Breast epithelium (tissue), 4 donors: ENCODE measurements at places on chromosomes 1 and 21. TPM values are rescaled to one million over a fixed set of nuclear protein-coding genes. Genes with fewer than 3 reads are reported as not detected.

LRRC8B gene
- 12.3 TPM for total RNA-seq

GRCh38 chr1:86207323-86207722 lies 50.8 kb upstream of the COL24A1 start:
- H3K4me1 ChIP-seq, result no peaks in the 10 kb centered on the region
- DNase-seq, result no peak
- H3K27me3 ChIP-seq, result no peaks in the 10 kb centered on the region
- no peak overlapping the region for H3K4me3 ChIP-seq
- no peak overlapping the region for H3K27ac ChIP-seq
- H3K36me3 ChIP-seq, result no peaks in the 10 kb centered on the region

DNA sequence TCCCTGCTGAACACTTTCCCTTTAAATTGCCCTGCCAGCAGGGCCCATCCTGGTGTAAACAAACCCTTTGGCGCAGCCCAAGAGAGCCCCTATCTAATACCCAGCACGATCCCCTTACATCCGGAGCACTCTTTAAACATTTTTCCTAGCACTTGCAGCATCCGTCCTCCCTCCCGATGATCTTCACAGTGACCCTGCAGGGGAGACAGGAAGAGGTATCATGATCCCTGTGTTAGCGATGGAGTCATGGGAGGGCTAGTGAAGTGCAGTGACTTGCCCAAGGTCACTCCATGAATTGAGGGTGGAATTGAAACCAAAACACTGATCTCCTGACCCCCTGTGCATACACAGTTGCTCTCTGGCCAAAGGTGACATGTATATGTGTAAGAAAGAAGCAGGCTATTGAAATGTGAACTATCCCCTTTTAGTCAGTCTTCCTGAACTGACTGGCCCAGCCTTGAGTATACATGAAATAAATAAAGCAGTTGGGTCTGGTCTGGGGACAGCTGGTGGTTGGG lies 9.8 kb upstream of the KCNQ4 start:
- no peak overlapping the region for H3K4me3 ChIP-seq
- DNase-seq, result no peak
- H3K27me3 ChIP-seq, result no peaks in the 10 kb centered on the region
- no peak overlapping the region for H3K27ac ChIP-seq
- no peaks in the 10 kb centered on the region for H3K4me1 ChIP-seq

DNA sequence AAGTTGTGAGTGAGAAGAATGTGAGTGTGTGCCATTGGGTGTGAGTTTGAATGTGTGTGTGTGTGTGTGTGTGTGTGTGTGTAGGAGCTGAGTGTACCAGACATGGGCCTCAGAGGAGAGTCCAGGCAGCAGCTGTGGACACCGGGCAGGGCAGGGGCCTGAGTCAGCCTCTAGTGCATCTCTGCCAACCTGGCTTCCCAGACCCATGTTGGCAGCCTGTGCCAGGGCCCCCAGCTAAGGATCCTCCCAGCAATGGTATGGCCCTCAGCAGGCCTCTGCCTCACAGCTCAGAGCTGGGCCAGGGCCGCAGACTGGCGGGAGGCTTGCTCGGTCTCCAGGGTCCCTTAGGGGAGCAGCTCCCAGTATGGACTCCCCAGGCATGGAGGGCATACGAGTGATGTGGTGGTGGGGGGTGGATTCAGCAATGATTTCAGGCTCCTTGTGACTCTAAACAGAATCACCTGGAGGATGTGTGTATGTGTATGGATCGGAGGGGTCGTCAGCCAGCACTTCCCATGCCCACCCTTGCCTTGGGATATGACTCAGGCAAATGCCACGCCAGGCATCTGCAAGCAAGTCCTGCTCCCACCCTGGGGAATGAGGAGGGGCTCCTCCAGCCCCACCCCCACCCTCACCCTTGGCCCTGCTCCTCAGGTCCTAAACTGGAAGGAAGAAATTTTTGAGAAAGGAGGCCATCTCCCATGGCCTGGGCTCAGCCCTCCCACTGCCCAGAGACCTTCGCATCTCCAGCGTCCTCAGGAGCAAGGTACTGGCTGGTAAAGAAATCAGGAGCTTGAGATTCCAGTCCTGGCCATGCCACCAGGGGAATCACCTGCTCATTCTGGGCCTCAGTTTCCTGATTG lies 1.8 kb upstream of the FOXO6 start:
- H3K27me3 ChIP-seq, result no peaks in the 10 kb centered on the region
- no peak for DNase-seq
- no peak overlapping the region for H3K4me3 ChIP-seq
- no peaks in the 10 kb centered on the region for H3K36me3 ChIP-seq

DNA sequence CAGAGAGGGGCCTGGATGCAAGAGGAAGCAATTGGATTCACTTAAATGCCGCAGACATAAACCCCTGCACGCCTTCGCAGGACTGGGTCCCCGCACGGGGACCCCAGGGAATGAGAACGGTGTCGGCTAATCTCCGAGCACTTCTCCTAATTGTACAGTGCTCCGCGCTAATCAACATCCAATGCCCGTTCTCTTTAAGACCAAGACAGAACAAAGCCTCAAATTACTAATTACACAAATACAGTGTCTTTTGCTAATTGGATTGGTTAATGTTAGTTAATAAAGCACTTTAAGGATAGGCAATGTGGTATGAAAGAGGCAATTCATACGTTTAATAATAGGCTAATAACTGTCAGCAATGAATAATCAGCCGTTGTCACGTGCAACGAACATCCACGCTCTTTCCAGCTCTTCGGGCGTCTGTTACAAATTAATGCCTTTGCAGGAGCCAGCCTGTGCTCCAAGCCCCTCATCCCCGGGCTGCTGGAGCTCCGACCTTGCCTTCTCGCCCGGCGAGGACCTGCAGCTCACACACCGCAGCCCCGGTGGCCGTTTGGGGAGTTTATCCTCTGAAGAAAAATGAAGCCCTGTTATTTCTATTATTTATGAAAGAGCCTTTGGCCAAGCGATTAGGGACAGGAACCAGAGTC lies 157.8 kb downstream of the PRDM16 start:
- no peaks in the 10 kb centered on the region for H3K4me1 ChIP-seq
- H3K36me3 ChIP-seq, result no peaks in the 10 kb centered on the region
- H3K4me3 ChIP-seq, result no peak overlapping the region
- peaks cover 39% of the 10 kb centered on the region for H3K27me3 ChIP-seq

RPE65 gene
- total RNA-seq, result 0.33 TPM

GRCh38 chr1:93450321-93450720 lies 2.4 kb downstream of the FNBP1L start:
- no peaks in the 10 kb centered on the region for H3K27me3 ChIP-seq
- no peaks in the 10 kb centered on the region for H3K4me1 ChIP-seq
- no peak for DNase-seq
- peak overlapping the region; percentile 2 for H3K27ac ChIP-seq

GRCh38 chr1:220927442-220927841 lies 48.2 kb downstream of the HLX start:
- H3K4me1 ChIP-seq, result no peaks in the 10 kb centered on the region
- no peak overlapping the region for H3K27ac ChIP-seq
- DNase-seq, result no peak
- H3K36me3 ChIP-seq, result no peaks in the 10 kb centered on the region
- H3K27me3 ChIP-seq, result no peaks in the 10 kb centered on the region

S100A8 gene
- 37.4 TPM for total RNA-seq

CENPF gene
- 4.0 TPM for total RNA-seq

DNA sequence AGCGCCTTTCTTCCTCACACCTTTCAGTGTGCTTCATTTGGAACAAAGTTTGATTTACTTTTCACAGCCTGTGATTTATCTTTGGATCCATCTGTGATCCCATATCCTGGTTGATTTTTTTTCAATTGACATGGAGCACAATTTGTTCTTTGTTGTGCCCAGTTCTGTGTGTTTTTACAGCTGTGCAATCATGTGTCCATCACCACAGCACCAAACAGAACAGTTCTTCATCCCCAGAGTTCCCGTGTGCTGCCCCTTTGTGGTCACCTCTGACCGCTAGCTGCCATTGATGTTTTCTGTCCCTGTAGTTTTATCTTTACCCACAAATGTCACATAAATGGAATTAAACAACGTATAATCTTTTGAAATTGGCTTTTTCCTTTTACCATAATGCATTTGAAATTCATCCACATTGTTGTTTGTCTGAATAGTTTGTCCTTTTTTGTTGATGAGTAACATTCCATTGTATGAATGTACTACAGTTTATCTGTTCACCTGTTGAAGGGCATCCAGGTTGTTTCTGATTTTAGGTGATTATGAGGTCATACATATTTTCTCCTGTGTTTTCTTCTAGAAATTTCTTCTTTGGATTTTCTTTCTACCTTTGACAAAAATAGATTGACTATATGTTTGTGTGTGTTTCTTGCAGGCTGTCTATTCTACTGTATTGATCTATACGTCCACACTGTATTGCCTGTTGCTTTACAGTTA lies 17.4 kb downstream of the MIGA1 start:
- H3K36me3 ChIP-seq, result no peaks in the 10 kb centered on the region
- H3K4me1 ChIP-seq, result peaks cover 4% of the 10 kb centered on the region
- H3K27ac ChIP-seq, result no peak overlapping the region
- no peak for DNase-seq
- H3K27me3 ChIP-seq, result no peaks in the 10 kb centered on the region
- H3K4me3 ChIP-seq, result no peak overlapping the region

APOBEC4 gene
- total RNA-seq, result not detected

SLC45A1 gene
- total RNA-seq, result 3.6 TPM

GRCh38 chr1:205071801-205072200 lies 12.5 kb downstream of the TMEM81 start:
- no peak overlapping the region for H3K27ac ChIP-seq
- H3K27me3 ChIP-seq, result no peaks in the 10 kb centered on the region
- no peak overlapping the region for H3K4me3 ChIP-seq
- no peaks in the 10 kb centered on the region for H3K36me3 ChIP-seq

GRCh38 chr1:31064718-31065309 lies 703 bp downstream of the PUM1 start:
- no peaks in the 10 kb centered on the region for H3K36me3 ChIP-seq
- peaks cover 7% of the 10 kb centered on the region for H3K4me1 ChIP-seq
- no peak for DNase-seq
- peak overlapping the region; percentile 68 for H3K4me3 ChIP-seq
- peak overlapping the region; percentile 96 for H3K27ac ChIP-seq

HLCS gene
- total RNA-seq, result 20.3 TPM

DNA sequence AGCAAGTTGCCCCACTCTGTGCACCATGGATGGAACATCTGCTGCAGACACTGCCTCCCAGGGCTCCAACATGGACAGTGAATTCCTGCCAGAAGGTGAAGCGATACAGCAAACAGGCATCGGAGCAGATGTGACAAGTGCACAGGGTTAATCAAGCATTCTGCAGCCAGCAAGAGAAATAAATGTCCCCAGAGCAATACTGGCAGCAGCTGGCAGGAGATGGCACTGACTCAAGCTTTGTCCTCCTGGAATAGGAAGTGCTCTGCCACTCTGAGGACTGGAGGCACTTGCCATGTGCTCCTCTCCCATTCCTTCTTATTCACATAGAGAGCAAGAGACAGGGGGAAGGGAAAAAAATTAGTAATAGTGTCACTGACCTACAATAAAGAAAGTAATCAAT lies 402.7 kb upstream of the DAB1 start:
- no peak for DNase-seq
- H3K4me1 ChIP-seq, result no peaks in the 10 kb centered on the region
- no peaks in the 10 kb centered on the region for H3K27me3 ChIP-seq
- H3K36me3 ChIP-seq, result no peaks in the 10 kb centered on the region

DNA sequence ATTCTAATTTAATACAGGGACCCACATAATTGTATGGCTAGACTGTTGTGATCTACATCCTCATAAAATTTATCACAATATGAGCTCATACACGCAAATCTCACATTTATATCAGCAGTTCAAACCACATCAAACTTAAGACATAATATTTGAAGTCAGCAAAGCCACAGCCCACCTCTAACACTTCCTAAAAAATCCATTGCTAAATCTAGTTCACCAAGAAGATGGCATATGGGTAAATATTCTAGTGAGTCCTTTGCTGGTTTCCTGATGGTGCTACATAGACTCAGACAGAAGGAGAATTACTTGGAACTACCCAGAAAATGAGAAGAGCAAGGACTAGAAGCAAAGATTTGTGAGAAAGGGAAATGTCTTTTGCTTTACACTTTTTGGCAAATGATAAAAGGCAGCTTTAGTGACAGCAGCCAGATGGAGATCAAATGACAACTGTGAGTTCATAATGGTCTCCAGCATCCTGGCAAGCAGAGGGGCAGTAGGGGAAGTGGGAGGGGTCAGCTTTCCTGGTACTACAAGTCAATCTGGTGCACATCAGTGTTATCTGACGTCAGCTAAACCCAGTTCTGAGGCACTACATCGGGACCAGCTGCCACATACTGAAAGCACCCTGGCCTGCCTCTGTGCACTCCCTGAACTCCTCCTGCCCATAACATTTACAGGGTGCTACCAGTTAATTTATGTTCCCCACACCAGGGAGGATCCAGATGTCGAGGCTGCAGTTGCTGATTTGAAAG lies 10.6 kb upstream of the GADD45A start:
- H3K36me3 ChIP-seq, result no peaks in the 10 kb centered on the region
- H3K27ac ChIP-seq, result peak overlapping the region; percentile 42
- DNase-seq, result peak; percentile 30
- H3K4me1 ChIP-seq, result no peaks in the 10 kb centered on the region
- H3K4me3 ChIP-seq, result no peak overlapping the region

- no peaks in the 10 kb centered on the region for H3K4me1 ChIP-seq
- DNase-seq, result no peak
- no peaks in the 10 kb centered on the region for H3K36me3 ChIP-seq
- no peaks in the 10 kb centered on the region for H3K27me3 ChIP-seq
- no peak overlapping the region for H3K4me3 ChIP-seq
These were observed 12.3 kb upstream of the PHC2 start for GRCh38 chr1:33443080-33443704.

LCE1C gene
- total RNA-seq, result not detected

DNA sequence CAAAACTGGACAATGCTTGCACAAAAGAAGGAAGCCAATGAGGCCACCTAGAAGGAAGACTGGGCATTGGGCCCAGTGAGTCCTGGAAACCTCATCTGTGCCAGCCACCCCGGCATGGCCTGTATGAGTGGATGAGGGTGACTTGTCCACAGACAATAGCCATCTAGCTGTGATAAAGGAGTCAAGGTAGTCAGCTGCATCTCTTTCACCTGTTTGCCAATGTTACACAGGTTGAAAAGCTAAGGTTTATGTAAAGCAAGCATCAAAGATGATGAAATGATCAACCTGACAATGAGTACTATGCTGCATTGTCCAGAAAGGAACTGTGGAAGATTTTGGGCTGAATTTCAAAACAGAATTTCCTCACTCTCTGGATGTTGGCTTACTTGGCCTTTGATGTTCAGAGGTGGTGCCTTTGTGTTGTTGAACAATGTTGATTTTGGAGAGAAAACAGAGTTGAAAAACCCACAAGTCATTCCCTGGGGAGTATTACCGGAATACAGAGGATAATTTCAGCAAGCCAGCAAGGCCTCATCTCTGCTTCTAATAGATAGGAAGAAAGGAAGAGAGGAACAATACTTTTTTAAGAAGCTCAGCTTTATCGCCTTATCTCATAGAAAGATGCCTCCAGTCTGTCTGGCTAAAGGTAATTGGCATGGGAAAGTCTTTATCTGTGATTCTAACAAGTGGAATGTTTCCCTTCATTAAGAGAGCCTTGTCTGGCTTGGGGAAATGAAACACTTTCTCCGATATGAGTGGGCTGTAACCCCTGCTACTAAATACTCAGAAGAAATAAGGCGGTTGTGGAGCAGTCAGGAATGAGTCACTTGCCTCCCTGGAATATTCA lies 11.4 kb upstream of the SELE start:
- peaks cover 5% of the 10 kb centered on the region for H3K4me1 ChIP-seq
- no peak overlapping the region for H3K4me3 ChIP-seq
- DNase-seq, result no peak
- no peaks in the 10 kb centered on the region for H3K27me3 ChIP-seq
- no peaks in the 10 kb centered on the region for H3K36me3 ChIP-seq
